Chondrocyte (in vitro differentiated cells): ENCODE measurements at places on chromosomes 16 and 17. TPM values are rescaled to one million over a fixed set of nuclear protein-coding genes. Genes with fewer than 3 reads are reported as not detected.

GRCh38 chr17:43614561-43614960, 47.2 kb downstream of the MEOX1 start:
- no peak for DNase-seq

- no peak for DNase-seq
Measured at GRCh38 chr17:80673152-80673920, 128.7 kb downstream of the RPTOR start.

DNA sequence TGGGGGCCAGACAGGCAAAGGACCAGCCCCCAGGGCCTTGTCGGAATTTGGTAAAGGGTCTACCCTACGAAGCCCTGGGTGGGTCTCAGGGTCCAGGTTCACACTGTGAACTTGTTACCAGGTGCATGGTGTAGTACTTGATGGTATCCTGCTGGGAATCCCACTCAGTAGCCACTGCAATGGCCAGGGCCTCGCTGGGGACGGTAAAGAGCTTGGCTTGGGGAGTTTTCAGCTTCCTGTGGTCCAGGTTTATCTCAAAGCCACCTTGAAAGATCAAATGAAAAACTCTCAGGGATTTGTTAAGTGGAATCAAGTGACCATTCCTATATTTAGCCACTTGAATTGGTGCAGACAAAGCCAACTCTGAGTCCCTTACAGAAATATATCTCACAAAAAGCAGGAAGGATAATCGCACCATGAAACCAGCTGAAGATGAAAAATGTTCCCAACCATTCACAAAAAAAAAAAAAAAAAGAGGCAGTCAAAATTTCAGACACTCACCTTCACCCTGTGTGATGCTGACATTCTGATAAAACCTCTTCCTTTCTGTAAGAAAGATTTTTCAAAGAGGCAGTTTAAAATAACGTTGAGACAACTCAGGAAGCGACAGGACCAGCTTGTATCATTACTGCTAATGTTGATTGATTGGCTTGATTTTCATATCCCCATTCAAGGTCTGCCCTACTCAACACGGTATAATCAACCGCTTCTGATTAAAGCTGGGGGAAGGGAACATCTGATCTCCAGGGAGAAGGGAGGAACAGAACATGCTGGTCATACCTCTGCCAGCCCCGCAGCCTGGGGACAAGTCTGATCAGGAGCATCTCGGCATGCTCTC, 10.6 kb downstream of the ATPAF2 start:
- no peak for DNase-seq

DNA sequence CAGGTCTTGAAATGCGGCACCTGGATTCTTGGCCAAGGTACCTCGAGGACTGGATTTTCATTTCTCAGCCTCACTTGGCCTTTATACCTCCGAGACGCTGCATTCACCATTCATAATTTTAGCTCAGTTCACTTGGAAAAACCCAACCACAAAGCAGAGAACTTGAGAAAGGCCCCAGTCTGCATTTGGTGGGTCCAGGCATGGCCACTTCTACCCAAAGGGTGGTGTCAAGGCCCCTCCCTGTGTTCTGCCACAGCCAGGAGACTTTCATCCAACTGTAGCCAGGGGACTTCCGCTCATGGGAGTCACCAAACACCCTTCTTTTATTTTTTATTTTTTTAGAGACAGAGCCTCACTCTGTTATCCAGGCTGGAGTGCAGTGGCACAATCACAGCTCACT, 14.7 kb upstream of the TVP23A start:
- DNase-seq, result no peak

DNA sequence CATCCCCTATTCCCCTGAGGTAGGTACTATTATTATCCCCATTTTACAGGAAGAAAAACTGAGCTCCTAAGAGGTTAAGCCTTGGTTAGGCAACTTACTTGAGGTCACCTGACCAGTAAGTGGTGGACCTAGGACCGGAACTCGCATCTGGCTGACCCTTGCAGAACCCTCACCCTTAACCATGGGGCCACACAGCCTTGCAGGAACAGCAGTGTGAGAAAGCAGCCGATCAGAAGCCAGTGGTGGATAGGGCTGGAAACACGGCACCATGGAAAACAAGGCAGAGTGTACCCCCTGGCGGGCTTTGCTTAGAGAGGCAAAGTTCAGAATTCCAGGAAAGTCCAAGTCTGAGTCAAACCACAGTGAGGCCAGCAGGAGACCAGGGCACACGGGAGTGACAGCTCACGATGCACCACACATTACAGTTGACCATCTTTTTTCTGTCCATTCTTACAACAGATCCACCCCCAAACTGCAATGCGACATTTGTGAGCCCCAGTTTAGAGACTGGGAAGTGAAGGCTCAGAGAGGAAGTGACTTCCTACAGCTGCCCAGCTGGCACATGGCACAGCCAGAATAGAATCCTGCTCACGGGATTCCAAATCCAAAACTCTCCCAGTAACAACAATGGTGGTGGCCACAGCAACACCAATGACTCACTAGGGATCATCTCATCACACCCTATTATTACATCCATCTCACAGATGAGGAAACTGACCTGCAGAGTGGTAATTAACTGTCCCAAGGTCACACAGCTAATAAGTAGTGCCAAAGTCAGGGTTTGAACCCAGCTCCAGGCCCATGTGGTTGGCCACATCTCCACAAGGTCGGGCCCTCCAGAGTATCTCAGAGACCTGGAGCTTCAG, 20.3 kb downstream of the KIFC3 start:
- DNase-seq, result no peak

DNA sequence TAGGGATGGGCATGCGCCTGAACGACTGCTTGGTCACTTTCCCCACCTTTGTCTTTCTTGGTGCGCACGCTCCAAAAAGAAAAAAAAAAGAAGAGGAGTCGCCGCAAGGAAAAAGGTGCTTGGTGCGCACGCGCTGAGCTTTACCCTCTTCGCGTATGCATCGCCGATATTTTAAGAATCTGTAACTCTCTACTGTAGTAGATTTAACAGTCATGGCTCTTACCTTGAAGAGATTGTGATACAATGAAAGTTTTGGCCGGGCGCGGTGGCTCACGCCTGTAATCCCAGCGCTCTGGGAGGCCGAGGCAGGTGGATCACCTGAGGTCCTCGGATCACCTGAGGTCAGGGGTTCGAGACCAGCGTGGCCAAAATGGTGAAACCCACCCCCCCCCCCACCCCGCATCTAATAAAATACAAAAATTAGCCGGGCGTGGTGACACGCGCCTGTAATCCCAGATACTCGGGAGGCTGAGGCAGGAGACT, 609 bp upstream of the FXR2 start:
- no peak for DNase-seq

DNA sequence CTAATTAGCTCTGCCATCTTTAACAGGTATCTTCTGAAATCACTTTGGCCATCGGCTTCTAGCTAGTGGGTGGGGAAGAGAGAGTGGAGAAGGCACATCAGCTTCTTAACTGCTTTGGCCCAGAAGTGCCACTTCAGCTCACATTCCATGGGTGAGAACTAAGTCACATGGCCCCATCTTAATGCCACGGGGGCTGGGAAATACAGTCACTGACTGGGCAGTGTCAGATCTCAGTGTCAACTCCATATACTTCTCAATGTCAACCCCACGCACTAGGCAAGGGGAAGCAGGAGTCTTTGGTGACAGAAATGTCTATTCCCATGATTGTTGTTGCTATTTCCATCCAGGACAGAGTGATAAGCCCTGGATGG, 29.4 kb downstream of the CCR7 start:
- no peak for DNase-seq

- DNase-seq, result no peak
Measured at GRCh38 chr17:65588181-65588808, 26.8 kb upstream of the AXIN2 start.

GRCh38 chr17:79188685-79189084, 114.1 kb downstream of the ENGASE start:
- no peak for DNase-seq

GRCh38 chr17:43634591-43635125, 27.1 kb downstream of the MEOX1 start:
- DNase-seq, result no peak

- DNase-seq, result no peak
Measured at GRCh38 chr16:15459791-15460190, 25.4 kb downstream of the BMERB1 start.

DNA sequence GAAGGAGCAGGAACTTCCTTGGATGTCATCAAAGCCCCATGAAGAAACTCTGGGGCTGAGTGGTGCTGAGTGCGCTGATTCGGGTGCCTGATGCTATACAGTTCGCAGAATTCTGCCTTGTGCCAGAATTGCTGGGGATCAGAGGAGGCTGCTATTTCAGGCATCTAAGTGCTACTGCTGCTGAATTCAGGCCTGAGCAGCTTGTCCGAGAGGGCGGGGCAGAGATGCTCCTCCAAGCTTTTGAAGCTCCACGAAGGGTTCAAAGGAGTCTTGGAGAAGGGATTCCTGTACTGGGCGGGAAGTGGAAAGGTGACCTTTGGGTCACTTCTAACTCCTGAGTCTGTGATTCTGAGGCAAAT, 227.8 kb downstream of the CCDC182 start:
- DNase-seq, result no peak

DNA sequence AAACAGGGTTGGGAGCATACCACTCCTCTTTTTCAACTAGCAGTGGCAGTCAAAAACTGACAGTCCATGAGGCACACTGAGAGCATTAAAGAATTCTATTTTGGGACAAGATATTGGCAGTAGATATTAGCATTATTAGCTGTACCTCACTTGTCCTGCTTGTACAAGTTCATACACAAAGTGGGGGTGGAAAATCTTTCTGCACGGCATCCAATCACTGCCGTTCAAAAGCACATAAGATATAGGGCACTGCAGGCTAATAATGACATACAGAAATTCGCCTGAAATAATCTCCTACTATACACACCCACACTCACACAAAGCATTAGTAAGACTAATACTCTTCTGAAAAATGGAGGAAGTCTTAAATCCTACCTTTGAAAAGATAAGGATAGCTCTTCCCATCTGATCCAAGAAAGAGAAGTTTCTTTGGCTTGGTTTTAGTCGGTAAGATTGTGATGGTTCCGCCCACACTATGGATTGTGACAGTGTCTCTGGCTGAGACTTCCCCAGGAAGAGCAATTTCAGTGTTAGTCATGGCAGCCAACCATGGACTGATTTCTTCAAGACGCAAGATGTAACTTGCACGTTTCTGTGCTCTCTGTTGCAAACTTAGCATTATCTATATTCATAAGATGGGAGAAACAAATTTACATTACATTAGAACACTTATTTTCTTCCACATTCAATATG, 40.6 kb upstream of the ARL6IP1 start:
- no peak for DNase-seq

- no peak for DNase-seq
Measured at GRCh38 chr16:88673716-88674379, 11.0 kb upstream of the MVD start.

- no peak for DNase-seq
Measured at GRCh38 chr17:71444078-71444477, 676.7 kb upstream of the SOX9 start.

DNA sequence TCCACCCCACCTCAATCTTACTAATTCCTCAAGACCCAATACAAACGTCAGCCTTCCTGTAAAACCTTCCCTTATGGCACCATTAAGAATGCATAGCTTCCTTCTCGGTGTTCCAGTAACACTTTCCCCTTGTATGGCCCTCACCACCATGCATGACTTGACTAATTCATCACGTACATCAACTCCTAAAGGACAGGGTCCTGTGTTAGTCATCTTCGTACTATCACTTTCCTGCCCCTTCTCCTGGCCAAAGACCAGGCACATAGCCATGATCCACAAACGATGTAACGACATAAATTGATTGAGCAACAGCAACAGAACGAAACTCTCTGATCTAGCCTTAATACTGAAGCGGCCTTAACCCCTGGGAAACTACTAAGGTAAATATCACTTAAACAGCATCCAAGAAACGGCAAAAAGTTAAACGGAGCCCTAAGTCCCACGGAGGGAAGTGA, 612 bp downstream of the PSMD12 start:
- DNase-seq, result no peak

DNA sequence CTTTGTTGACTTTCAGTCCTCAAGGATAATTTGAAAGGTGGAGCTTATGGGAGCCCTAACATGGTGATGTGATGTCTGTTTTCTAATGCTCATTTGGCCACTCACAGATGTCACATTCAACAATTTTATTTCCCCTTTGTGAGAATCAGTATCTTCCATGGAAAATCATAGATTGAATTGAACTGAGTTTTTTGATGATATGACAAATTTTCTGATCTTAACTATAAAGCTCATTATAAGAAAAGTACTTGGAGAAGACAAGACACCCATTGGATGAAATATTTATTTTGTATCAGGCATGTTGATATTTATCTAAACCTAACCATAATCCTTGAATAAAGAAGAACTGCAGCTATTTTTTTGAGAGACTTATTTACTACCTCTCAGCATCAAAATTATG, 824.6 kb upstream of the GOT2 start:
- no peak for DNase-seq

- no peak for DNase-seq
Measured at GRCh38 chr16:8183176-8184099, 406.9 kb downstream of the TMEM114 start.

DNA sequence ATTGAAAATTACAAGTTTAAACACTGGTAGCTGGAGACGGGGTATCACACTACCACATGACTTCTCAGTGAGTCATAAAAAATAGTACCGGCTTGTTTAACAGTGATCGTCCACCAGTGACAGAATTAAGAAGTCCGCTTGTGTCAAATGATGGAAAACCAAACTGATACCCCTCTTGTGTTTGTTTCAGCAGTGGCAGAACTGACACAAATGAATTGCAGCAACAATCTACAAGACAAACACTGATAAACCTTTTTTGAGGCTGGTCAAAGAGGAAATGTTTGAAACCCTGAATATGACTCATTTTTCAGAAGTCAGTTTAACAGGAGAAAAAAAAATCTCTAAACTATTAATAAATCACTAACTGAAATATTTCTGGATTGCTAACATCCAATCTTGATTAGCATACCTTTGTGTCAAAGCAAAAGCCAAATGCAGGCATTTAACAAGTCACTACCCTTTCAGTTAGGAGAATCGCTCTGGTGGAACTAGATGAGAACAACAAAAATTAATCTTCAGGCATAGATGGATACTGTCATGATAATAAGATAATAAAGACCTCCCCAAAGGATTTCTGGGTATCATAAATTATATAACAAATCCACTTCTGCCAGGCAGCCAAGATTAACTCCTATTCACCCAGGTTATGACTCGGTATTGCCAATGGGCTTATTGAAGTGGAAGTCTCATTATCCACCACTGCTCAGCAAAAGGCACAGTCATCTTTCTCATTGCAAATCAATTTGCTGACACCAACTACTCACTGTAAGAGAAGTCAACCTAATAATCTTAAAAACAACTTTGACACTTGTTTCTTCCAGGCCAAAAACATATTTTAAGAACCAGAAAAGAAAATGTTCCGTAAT, 20.8 kb downstream of the DCUN1D3 start:
- no peak for DNase-seq

Gene STH
- total RNA-seq, result not detected in 3 replicates

Gene SNAI3
- total RNA-seq, result not detected in 3 replicates

Gene SLFN13
- 4.5 to 5.0 TPM (median 4.9 TPM) in 3 replicates for total RNA-seq

Gene TOX3
- total RNA-seq, result not detected in 3 replicates

Gene CNEP1R1
- total RNA-seq, result 23.8 to 28.1 TPM (median 25.7 TPM) in 3 replicates

Gene KCNJ18
- total RNA-seq, result not detected in 3 replicates

Gene KRT40
- total RNA-seq, result not detected in 3 replicates

Gene CCL2
- 15.4 to 42.1 TPM (median 36.6 TPM) in 3 replicates for total RNA-seq

Gene RUNDC3A
- 0.40 to 0.77 TPM (median 0.77 TPM) in 3 replicates for total RNA-seq

Gene PYY
- not detected in 3 replicates for total RNA-seq

Gene GNGT2
- not detected in 3 replicates for total RNA-seq

Gene ZG16
- total RNA-seq, result not detected in 3 replicates

Gene ADGRG1
- total RNA-seq, result 16.8 to 57.8 TPM (median 56.3 TPM) in 3 replicates

Gene TEKT5
- total RNA-seq, result not detected in 3 replicates
